Tibial nerve (tissue), 4 donors: ENCODE measurements at places on chromosomes 12 and 14. TPM values are rescaled to one million over a fixed set of nuclear protein-coding genes. Genes with fewer than 3 reads are reported as not detected.

DNA sequence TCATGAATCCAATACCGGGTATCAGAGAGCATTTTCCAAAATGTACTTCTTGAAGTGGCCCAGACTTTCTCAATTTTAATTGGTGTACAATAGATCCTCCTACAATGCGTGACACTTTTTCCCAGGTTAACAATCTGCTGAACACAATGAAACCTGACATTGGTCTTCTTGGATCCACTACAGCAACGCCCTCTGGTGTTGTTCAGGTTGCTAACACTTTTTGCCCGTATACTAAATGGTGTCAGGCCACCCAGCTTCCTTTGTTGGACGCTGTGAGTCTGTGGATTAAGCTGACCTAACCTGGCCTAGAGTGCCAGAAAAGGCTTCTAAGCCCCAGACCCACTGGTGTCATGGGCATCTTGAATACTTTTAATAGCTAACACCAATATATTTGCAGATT is 89.2 kb downstream of the KCNK10 start:
- H3K36me3 ChIP-seq: no peaks in the 10 kb centered on the region
- H3K27ac ChIP-seq: no peak overlapping the region
- no peak for DNase-seq
- H3K4me1 ChIP-seq: no peaks in the 10 kb centered on the region
- H3K4me3 ChIP-seq: no peak overlapping the region
- H3K27me3 ChIP-seq: no peaks in the 10 kb centered on the region

DNA sequence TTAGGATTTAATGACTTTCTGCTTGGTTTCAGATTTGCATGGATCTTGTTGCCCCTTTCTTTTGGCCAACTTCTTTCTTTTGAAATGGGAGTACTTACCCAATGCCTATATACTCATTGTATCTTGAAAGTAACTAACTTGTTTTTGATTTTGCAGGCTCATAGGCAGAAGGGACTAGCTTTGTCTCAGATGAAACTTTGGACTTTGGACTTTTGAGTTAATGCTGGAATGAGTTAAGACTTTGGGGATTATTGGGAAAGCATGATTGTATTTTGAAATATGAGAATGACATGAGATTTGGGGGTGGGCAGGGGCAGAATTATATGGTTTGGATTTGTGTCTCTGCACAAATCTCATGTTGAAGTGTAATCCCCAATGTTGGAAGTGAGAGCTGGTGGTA is 657.1 kb downstream of the TMTC2 start:
- no peaks in the 10 kb centered on the region for H3K4me1 ChIP-seq
- DNase-seq: no peak
- H3K27me3 ChIP-seq: no peaks in the 10 kb centered on the region
- no peaks in the 10 kb centered on the region for H3K36me3 ChIP-seq
- H3K4me3 ChIP-seq: no peak overlapping the region

- no peaks in the 10 kb centered on the region for H3K27me3 ChIP-seq
- no peaks in the 10 kb centered on the region for H3K4me1 ChIP-seq
- no peak overlapping the region for H3K4me3 ChIP-seq
- DNase-seq: no peak
- H3K36me3 ChIP-seq: no peaks in the 10 kb centered on the region
Measured at GRCh38 chr12:119869720-119870119, 7.4 kb downstream of the CIT start.

- H3K4me3 ChIP-seq: no peak overlapping the region
- H3K36me3 ChIP-seq: no peaks in the 10 kb centered on the region
- DNase-seq: no peak
- no peak overlapping the region for H3K27ac ChIP-seq
- H3K4me1 ChIP-seq: peaks cover 5% of the 10 kb centered on the region
Measured at GRCh38 chr12:6145564-6145963, 21.1 kb upstream of the VWF start.

GRCh38 chr14:32022938-32023466 is 54.1 kb upstream of the ARHGAP5 start:
- no peaks in the 10 kb centered on the region for H3K27me3 ChIP-seq
- no peaks in the 10 kb centered on the region for H3K36me3 ChIP-seq
- H3K4me1 ChIP-seq: peaks cover 5% of the 10 kb centered on the region

GRCh38 chr12:34335819-34336262 is 313.5 kb downstream of the ALG10 start:
- no peak overlapping the region for H3K4me3 ChIP-seq
- no peaks in the 10 kb centered on the region for H3K36me3 ChIP-seq
- no peaks in the 10 kb centered on the region for H3K27me3 ChIP-seq
- no peaks in the 10 kb centered on the region for H3K4me1 ChIP-seq
- DNase-seq: no peak
- H3K27ac ChIP-seq: no peak overlapping the region

- no peak for DNase-seq
- H3K27me3 ChIP-seq: no peaks in the 10 kb centered on the region
- peaks cover 15% of the 10 kb centered on the region for H3K36me3 ChIP-seq
- no peak overlapping the region for H3K27ac ChIP-seq
- H3K4me3 ChIP-seq: no peak overlapping the region
- H3K4me1 ChIP-seq: no peaks in the 10 kb centered on the region
Measured at GRCh38 chr12:123153906-123154305, 3.0 kb upstream of the PITPNM2 start.

GRCh38 chr14:71165121-71166031 is 258.1 kb downstream of the PCNX1 start:
- no peaks in the 10 kb centered on the region for H3K36me3 ChIP-seq
- no peaks in the 10 kb centered on the region for H3K4me1 ChIP-seq
- peak overlapping the region; percentile 17 for H3K27ac ChIP-seq

Gene PTGER2
- total RNA-seq: 2.2 TPM

GRCh38 chr12:14560904-14561574 is 6.6 kb downstream of the PLBD1 start:
- H3K36me3 ChIP-seq: no peaks in the 10 kb centered on the region
- H3K4me1 ChIP-seq: no peaks in the 10 kb centered on the region
- no peak overlapping the region for H3K27ac ChIP-seq
- no peaks in the 10 kb centered on the region for H3K27me3 ChIP-seq
- DNase-seq: no peak

DNA sequence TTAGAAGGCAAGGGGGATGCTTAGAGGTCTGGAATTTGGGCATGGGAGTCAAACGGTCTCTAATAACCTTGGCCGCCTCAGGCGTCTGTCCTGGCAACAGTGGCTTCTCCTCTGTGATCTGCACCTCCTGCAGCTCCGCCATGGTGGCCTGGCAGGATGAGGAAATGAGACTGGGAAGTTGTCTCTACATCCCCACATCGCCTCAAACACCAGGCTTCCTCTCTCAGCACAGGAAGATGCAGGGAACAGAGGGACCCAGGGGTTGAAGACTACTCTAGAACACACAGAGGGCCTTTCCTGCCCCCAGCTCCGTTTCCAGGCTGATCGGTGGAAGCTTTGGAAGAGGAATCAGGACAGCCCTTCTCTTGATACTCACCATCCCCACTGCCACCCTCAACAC is 1.7 kb downstream of the NDRG2 start:
- H3K4me3 ChIP-seq: peak overlapping the region; percentile 65
- no peak for DNase-seq
- peaks cover 7% of the 10 kb centered on the region for H3K4me1 ChIP-seq
- H3K27me3 ChIP-seq: no peaks in the 10 kb centered on the region

Gene TBX3
- total RNA-seq: 12.7 TPM

- peak overlapping the region; percentile 11 for H3K27ac ChIP-seq
- no peak overlapping the region for H3K4me3 ChIP-seq
- H3K27me3 ChIP-seq: no peaks in the 10 kb centered on the region
- no peaks in the 10 kb centered on the region for H3K4me1 ChIP-seq
- DNase-seq: no peak
Measured at GRCh38 chr12:65902500-65902899, 78.2 kb downstream of the HMGA2 start.

GRCh38 chr14:89720741-89721729 is 233.5 kb downstream of the EFCAB11 start:
- H3K27me3 ChIP-seq: no peaks in the 10 kb centered on the region
- peak; percentile 14 for DNase-seq
- peak overlapping the region; percentile 52 for H3K27ac ChIP-seq
- H3K4me3 ChIP-seq: no peak overlapping the region
- H3K4me1 ChIP-seq: peaks cover 25% of the 10 kb centered on the region
- H3K36me3 ChIP-seq: no peaks in the 10 kb centered on the region

DNA sequence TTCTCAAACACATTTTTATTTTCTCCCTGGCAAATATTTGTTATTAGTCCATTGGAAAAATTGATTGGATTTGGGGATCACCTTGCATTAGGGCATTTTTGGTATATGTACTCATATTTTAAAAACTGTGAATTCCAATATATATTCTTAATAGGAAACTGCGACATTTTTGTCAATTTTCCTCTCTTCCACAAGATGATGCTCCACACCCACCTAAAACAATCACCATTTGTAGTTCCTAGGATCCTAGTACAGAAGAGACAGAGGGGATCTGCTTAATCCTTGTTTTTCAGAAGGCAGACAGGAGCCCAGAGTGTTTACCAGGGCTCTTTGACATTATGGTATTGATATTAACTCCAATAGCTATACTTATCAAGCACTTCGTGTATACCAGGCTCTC is 22.8 kb upstream of the OASL start:
- DNase-seq: no peak
- no peak overlapping the region for H3K4me3 ChIP-seq
- no peaks in the 10 kb centered on the region for H3K27me3 ChIP-seq
- H3K27ac ChIP-seq: no peak overlapping the region
- H3K36me3 ChIP-seq: no peaks in the 10 kb centered on the region

GRCh38 chr12:18400186-18400585 is 138.9 kb downstream of the PIK3C2G start:
- no peaks in the 10 kb centered on the region for H3K36me3 ChIP-seq
- H3K4me1 ChIP-seq: no peaks in the 10 kb centered on the region
- no peak overlapping the region for H3K4me3 ChIP-seq
- no peak for DNase-seq
